ENCODE measurements at places on chromosomes 16 and 17.
A peak's percentile ranks its signal among the peaks of the same experiment; 100 is the strongest.

GRCh38 chr16:30053376-30054015 is 12.1 kb upstream of the ALDOA start:
- H3K27me3 ChIP-seq = no peaks in the 10 kb centered on the region
- no peaks in the 10 kb centered on the region for H3K4me1 ChIP-seq
- no peak overlapping the region for H3K27ac ChIP-seq
- H3K36me3 ChIP-seq = no peaks in the 10 kb centered on the region
- DNase-seq = no peak

- no peak overlapping the region for H3K4me3 ChIP-seq
- peaks cover 2% of the 10 kb centered on the region for H3K36me3 ChIP-seq
- no peak overlapping the region for H3K27ac ChIP-seq
These were observed 46.8 kb downstream of the TIMM22 start for GRCh38 chr17:1043601-1044251.

DNA sequence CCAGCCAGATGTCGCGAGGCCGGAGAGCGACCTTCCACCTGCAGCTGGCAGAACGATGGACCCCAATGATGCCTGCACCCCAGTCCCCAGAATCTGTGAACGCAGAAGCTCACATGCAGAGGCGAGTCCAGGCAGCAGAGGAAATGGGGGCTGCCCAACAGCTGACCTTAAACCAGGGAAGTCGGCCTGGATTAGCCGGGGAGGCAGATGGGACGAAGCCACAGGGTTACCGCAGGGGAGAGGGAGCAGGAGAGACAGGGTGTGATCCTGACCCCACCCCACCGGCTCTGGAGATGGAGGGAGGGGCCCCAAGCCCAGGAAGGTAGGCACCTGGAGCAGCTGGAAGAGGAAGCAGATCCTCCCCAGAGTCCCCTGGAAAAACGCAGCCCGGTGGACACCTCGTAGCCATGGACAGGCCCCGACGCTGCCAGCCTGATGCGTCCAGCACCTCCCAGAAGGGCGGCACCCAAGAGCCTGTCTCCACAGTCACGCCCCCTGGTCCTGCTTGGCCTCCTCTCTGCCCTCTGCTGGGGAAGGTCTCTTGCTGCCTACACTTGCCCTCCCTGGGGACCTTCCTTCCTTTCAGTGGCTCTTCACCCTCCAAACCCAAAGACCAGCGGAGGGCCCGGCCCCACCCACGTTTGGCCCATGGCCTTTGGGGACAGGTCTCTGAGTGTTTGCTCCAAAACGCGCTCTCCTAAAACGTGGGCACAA is 37.3 kb downstream of the PIEZO1 start:
- DNase-seq = peak; percentile 83
- H3K4me1 ChIP-seq = no peaks in the 10 kb centered on the region
- no peaks in the 10 kb centered on the region for H3K27me3 ChIP-seq

DNA sequence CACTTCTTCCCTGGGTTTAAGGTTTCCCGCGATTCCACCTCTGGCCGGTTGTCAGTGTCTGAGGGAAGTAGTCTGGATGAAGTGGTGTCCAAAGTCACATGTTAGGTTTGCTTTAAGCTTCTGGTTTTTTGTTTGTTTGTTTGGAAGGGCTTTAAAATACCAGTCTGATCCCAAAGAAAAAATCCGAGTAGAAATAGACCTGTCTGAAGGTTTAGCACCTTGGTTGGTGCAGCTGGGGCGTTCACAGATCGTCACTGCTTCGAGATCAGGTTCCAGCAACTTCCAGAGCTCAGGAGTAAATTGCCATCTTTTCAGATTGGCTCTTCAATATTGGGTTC is 567 bp downstream of the TMEM97 start:
- H3K27me3 ChIP-seq = no peaks in the 10 kb centered on the region
- DNase-seq = no peak
- peaks cover 6% of the 10 kb centered on the region for H3K4me1 ChIP-seq
- peaks cover 16% of the 10 kb centered on the region for H3K36me3 ChIP-seq
- H3K4me3 ChIP-seq = peak overlapping the region; percentile 96

GRCh38 chr17:40490289-40490853 is 11.1 kb downstream of the TNS4 start:
- no peaks in the 10 kb centered on the region for H3K27me3 ChIP-seq
- H3K4me1 ChIP-seq = peaks cover 6% of the 10 kb centered on the region
- DNase-seq = peak; percentile 86
- no peaks in the 10 kb centered on the region for H3K36me3 ChIP-seq
- peak overlapping the region; percentile 2 for H3K27ac ChIP-seq
- H3K4me3 ChIP-seq = peak overlapping the region; percentile 5

- H3K27me3 ChIP-seq = no peaks in the 10 kb centered on the region
- no peak overlapping the region for H3K4me3 ChIP-seq
- DNase-seq = peak; percentile 92
- peaks cover 64% of the 10 kb centered on the region for H3K36me3 ChIP-seq
- no peak overlapping the region for H3K27ac ChIP-seq
These were observed 11.2 kb downstream of the TFAP4 start for GRCh38 chr16:4261557-4262172.

DNA sequence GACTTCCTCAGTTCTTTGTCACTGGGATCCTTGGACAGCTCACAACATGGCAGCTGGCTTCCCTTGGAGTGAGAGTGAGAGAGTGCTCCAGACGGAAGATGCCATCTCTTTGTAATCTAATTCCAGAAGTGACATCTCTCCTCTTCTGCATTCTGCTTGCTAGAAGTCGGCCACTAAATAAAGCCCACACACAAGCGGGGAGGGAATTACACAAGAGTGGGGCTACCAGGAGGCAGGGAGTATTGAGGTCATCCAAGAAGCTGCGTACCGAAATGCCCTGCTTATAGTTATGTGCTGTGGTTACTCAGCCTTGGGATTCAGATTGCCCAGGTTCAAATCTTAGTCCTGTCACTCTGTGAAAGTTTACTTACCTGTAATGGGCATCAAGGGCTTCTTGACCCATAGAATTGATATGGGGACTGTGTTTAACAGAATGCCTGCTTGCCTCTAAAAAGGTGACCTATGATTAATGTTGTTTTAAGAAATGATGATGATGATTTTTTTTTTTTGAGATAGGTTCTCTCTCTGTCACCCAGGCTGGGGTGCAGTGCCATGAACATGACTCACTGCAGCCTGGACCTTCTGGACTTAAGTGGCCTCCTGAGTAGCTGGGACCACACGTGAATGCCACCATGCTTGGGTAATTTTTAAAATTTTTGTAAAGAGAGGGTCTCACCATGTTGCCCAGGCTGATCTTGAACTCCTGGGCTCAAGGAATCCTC is 120.9 kb upstream of the HS3ST2 start:
- no peak overlapping the region for H3K4me3 ChIP-seq
- DNase-seq = no peak

DNA sequence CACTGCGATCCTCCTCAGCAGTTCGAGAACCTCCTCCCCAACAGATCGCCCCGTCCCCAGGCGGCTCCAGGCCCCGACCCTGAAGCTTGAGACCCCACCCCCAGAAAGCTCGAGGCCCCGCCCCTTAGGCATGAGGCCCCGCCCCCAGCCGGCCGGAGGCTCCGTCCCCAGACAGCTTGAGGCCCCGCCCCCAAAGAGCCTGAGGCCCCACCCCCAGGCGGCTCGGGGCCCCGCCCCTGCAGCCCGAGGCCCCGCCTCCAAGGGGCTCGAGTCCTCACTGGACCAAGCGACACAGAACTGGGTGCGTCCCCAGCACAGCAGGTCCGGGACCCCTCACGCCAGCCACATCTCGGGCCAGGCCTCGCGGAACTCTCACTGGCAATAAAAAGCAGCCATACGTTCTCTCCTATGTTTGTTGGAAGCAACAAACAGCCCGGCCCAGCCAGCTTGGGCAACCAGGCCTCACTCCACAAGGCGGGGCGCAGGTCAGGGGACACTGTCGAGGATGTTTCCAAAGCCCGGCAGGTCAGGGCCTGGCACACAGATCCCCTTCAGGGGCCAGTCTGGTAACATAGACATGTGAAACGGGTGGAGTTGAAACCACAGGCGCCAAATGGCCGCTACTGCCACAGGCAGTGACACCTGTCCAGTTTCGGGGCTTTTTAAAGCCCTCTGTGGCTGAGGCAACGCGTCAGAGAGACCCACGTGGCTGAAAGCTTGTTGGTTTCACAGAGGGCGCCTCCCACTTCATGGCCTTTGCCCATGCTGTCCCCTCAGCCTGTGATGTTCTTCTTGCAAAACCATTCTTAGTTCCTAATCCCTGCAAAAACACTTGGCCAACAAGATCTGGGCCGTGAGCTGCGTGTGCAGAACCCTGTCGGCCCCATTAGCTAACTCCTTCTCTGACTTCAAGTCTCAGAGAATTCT is 224.2 kb downstream of the PARN start:
- no peak overlapping the region for H3K4me3 ChIP-seq
- no peaks in the 10 kb centered on the region for H3K36me3 ChIP-seq
- H3K4me1 ChIP-seq = no peaks in the 10 kb centered on the region
- peak; percentile 96 for DNase-seq
- no peaks in the 10 kb centered on the region for H3K27me3 ChIP-seq

- no peaks in the 10 kb centered on the region for H3K27me3 ChIP-seq
- H3K4me1 ChIP-seq = no peaks in the 10 kb centered on the region
- peaks cover 24% of the 10 kb centered on the region for H3K36me3 ChIP-seq
- no peak overlapping the region for H3K4me3 ChIP-seq
- DNase-seq = no peak
These were observed 7.1 kb upstream of the CYTH1 start for GRCh38 chr17:78789149-78789662.

DNA sequence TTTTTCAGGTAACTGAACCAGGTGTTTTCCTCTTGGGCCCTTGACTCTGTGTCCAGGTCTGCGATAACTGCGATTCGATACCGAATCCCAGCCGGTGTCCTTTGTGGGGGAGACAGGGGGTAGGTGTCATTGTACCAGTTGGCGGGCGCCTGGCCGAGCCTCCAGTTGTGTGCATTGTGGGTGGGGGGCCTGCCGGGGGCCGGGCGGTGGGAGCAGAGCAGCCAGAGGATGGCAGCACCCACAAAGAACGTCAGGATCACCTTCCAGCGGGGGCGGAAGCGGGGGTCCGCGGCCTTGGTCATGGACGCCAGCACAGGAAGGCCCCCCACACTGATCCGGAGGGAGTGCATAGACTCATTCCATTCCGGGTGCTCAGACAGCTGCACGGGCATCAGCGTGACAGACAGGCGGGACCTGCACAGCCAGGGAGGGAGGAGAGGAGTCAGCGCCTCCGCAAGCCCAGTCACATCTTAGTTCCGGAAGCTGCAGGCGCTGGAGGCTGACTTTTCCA is 12.3 kb downstream of the CANT1 start:
- no peak overlapping the region for H3K27ac ChIP-seq
- no peaks in the 10 kb centered on the region for H3K4me1 ChIP-seq
- no peak for DNase-seq

- peaks cover 3% of the 10 kb centered on the region for H3K4me1 ChIP-seq
- no peaks in the 10 kb centered on the region for H3K27me3 ChIP-seq
- H3K36me3 ChIP-seq = no peaks in the 10 kb centered on the region
- DNase-seq = no peak
- no peak overlapping the region for H3K27ac ChIP-seq
These were observed 17.6 kb upstream of the ITGAM start for GRCh38 chr16:31242206-31242605.

DNA sequence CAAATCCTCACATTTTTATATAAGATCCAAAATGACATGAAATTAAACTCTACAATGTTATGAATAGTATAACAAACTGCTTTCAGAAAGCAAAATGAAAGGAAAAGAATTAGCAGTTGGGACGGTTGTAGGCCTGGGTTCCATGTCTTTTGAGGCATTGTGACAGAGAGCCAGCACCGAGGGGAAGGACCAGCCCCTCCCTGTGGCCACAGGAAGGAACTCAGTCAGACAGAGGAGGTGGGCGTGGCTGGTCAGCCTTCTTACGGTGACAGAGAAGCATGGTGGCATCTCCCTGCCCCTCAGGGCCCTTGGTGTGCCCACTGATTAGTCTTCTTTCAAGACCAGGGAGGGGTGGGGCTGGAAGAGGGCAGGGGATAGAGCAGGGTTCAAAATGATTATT is 5.7 kb downstream of the ZNF319 start:
- H3K36me3 ChIP-seq = peaks cover 4% of the 10 kb centered on the region
- no peak overlapping the region for H3K4me3 ChIP-seq
- H3K27ac ChIP-seq = no peak overlapping the region

DNA sequence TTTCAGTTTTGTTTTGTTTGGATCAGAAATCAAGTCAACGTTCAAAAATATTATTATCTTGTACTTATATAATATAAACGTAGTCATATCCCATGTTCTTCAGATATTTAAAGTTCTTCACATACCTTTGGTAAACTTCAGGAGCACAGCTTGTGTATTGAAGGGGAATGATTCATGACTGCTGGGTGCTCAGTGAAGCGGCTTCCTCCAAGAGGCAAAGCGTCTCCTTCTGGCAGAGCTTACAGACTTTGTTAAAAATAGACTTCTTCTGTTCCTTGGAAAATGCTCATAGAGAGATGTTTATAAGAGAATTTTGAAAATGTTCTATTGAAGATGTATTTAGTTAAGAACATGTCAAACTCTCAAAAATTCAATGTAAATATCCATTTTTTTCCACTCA is 155.6 kb upstream of the CNTNAP4 start:
- H3K27ac ChIP-seq = no peak overlapping the region
- H3K36me3 ChIP-seq = no peaks in the 10 kb centered on the region
- H3K4me3 ChIP-seq = no peak overlapping the region
- no peaks in the 10 kb centered on the region for H3K4me1 ChIP-seq
- no peak for DNase-seq

DNA sequence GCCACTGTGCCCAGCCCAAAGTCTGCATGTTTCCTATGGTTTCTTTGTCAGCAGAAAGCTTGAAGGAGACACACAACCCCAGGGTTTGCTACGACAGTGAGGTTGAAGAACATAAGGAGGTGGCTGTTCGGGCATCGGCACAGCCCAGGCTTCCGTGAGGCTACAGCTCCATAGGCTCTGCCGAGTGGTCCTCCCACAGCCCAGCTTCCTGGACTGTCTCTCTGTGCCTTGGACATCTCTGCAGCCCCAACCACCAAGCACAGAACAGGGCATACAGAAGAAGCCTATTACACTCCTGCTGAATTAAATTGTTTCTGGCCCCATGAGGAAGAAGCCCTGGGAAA is 3.2 kb upstream of the HAP1 start:
- no peak for DNase-seq
- peaks cover 14% of the 10 kb centered on the region for H3K27me3 ChIP-seq
- H3K36me3 ChIP-seq = no peaks in the 10 kb centered on the region
- no peaks in the 10 kb centered on the region for H3K4me1 ChIP-seq
- H3K4me3 ChIP-seq = no peak overlapping the region
- H3K27ac ChIP-seq = no peak overlapping the region

DNA sequence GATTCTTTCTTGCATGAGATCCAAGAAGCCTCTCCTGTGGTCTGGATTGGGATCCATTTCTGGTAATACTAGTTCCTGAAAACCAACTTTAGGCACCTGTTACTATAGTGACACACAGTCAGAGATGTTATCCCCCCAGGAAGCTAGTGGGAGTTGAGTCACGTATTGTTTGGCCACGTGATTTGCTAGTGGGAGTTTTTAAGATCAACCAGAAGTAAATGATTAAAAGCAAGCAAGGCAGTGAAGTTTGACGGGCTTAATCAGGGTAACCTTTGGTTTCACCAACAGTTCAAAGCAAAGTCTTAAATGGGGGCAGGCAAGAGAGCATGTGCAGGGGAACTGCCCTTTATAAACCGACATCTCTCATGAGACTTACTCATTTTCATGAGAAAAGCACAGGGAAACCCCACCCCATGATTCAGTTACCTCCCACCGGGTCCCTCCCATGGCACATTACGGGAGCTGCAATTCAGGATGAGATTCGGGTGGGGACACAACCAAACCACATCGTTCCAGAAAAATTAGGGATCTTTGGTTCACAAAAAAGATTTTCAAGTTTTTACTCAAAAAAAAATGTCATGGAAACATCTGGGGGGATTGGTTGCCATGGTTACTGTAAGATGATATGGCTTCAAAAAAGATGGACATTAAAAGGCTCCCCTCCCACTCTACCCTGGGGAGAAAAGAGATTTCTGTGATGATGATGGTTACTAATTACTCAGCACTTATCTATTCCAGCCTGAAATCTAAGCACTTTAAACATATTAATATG is 483.1 kb upstream of the ERCC4 start:
- no peaks in the 10 kb centered on the region for H3K36me3 ChIP-seq
- no peaks in the 10 kb centered on the region for H3K27me3 ChIP-seq
- H3K4me3 ChIP-seq = no peak overlapping the region
- DNase-seq = no peak

Measured in H9 (cell line).